NCI-H460 (cell line): ENCODE measurements at places on chromosomes 1 and 21. TPM values are rescaled to one million over a fixed set of nuclear protein-coding genes. Genes with fewer than 3 reads are reported as not detected.

The LAMB3 gene
- total RNA-seq = 19.1 and 19.7 TPM in 2 replicates

The CTNNBIP1 gene
- 5.4 and 8.0 TPM in 2 replicates for total RNA-seq

The GPR153 gene
- total RNA-seq = 0.62 and 1.2 TPM in 2 replicates

- no peak for DNase-seq
Observed at GRCh38 chr1:58802640-58803399, 19.0 kb upstream of the JUN start.

DNA sequence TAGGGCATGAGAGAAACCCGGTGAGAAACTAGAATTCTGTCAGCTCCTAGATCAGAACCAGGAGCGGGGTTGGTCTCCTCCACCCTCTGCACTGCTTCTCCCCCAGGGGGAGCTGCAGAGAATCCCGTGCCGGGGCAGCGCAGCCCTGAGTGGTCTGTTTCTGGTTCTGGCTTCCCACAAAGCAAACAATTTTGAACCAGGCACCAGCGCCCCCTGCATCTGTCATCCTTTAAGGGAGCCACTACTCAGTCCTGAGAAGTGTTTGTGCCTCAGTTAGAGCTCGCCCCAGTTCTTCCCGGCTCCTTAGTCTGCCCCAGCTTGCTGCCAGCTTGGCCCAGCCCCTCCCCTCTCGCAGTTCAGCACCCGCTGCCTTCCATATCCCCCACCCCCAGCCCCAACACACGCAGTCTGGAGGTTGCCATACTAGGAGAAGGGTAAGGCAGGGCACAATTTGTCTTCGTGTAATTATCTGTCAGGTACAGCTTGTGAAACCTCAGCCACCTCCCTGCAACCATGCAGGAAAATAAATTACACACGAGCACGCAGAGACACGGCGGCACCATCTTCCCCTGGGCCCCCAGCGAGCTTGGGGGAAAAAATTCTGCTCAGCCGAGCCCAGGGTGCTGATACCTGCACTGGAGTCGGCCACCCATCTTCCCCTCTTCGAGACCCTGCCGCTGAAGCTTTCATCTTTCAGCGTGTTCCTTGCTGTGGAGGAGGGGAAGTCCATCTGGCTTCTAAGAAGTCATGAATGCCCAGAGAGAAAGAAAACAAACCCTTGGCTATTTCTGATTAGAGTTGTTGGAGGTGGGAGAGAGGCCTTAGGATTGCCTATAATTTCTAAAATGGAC is 62.6 kb upstream of the CD1D start:
- peak; percentile 46 for DNase-seq

The SYF2 gene
- 60.7 and 61.9 TPM in 2 replicates for total RNA-seq

The CELA2B gene
- total RNA-seq = not detected in 2 replicates

The TMEM200B gene
- 0.12 and 0.17 TPM in 2 replicates for total RNA-seq

DNA sequence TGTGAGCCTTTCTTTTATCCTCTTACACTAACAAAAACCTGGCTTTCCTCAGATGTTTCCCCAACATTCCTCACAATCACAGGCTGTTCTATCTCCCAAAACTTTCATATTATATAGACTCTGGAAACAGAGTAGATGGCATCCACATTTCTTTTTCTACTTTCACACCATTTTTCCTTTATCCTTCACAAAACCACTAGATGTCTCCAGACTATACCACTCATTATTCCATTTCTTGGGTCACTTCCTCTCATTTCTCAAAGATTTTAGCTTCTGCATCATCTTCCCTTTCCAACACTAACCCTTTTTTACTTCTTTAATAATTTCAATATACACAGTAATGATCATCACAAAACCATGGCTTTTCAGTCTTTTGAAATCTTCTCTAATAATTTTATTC is 286.0 kb upstream of the DEPDC1 start:
- DNase-seq = no peak

The COG2 gene
- total RNA-seq = 49.8 and 52.6 TPM in 2 replicates

GRCh38 chr1:219581766-219582165 is 31.1 kb downstream of the ZC3H11B start:
- no peak for DNase-seq

The METTL13 gene
- total RNA-seq = 33.3 and 41.5 TPM in 2 replicates

DNA sequence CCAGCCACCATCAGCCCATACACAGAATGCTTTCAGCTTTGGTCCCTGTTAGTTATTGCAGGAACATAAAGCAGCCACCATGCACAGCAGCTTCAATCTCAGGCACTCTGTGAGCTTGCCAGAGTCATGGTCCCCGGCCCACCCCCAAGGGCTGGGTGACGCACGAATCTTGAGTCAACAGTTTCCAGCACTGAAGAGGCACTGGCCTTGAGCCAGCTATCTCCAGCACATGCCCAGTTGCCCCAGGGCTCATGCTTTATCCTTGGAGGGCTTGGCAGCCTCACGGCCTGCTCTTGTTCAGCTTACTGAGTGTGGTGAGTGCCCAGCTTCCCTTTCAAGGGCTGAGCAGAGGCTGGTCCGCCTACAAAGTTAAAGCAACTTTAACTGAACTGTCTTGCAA is 200.7 kb upstream of the RAB4A start:
- DNase-seq = peak; percentile 75

The XCL2 gene
- total RNA-seq = not detected in 2 replicates

GRCh38 chr1:58931024-58931423 is 147.2 kb upstream of the JUN start:
- no peak for DNase-seq

- no peak for DNase-seq
Observed at GRCh38 chr1:212760126-212760823, 31.3 kb downstream of the NSL1 start.

The RSPO1 gene
- not detected in 2 replicates for total RNA-seq

- DNase-seq = no peak
Observed at GRCh38 chr1:236465959-236466303, 57.9 kb upstream of the LGALS8 start.

- no peak for DNase-seq
Observed at GRCh38 chr1:246394121-246394520, 113.0 kb downstream of the SMYD3 start.

DNA sequence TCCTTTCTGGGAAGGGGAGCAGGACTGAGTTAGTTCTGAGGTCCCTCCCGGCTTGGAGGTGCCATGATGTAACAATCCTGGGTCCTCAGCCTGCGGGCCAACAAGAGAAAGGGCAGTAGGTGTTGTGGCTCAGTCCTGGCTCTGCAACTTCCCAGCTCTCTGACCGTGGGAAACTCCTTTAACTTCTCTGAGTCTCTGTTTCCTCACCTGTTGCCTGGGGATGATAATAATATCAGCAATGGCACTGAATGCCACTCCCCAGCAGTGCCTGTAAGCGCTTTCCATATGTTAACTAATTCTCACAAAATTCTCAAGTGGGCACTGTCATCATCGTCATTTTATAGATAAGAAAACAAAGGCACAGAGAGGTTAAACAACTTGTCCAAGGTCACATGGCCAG is 2.3 kb downstream of the PADI3 start:
- no peak for DNase-seq

DNA sequence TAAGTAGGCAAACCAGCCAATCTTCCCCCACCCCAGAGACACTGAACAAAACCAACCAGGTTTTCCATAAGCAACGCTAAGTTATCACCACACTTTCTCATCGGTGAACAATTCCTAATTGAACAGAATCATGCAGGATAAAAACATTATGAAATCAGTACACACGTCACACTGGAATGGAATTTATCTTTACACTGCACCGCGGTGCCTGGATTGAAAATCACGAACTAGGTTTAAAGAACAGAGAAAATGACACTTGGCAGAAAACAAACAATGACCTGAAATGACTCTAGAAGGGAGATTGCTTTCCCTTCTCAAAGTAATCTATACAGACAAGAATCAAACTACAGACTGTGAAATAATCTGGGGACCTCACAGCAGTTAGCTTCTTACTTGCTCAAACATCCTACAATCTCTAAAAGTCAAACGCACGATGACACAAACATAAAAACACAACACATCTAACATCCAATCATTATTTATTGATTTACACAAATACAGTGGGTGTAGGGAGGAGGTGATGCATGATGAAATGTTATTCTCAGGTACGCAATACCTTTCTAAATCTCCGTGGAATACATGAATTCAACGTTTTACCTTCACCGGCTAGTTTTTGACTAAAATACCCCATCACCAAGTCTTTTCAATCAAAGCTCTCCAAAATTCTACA is 1.9 kb downstream of the EIF4G3 start:
- no peak for DNase-seq

GRCh38 chr1:179143322-179143721 is 61.5 kb downstream of the TOR3A start:
- peak; percentile 85 for DNase-seq

The UQCRHL gene
- 7.5 and 7.9 TPM in 2 replicates for total RNA-seq

The FCGR3A gene
- not detected in 2 replicates for total RNA-seq

- peak; percentile 59 for DNase-seq
Observed at GRCh38 chr1:163174524-163175437, 27.9 kb downstream of the RGS5 start.

The USH2A gene
- total RNA-seq = 0.02 TPM in 1 of 2 replicates, not detected in the other

GRCh38 chr1:117735045-117735992 is 129.5 kb downstream of the TENT5C start:
- DNase-seq = no peak

DNA sequence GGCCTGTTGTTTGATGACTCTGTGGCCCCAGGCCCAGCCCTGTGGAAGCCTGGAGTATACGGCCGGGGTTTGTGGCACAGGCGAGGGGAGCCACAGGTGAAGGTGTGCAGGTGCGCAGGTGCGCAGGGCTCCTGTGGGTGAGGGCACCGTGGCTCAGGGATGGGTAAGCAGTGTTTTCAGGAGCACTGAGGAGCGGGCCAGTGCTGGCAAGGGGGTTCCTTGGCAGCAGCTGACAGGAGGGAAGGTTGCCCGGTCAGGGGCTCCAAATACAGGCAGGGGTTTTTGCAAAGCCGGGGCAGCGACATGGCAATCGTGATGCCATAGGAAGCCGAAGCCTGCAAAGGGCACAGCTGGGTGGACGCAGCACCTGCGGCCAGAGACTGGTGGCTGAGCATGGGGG is 20.7 kb downstream of the AGPAT3 start:
- no peak for DNase-seq

DNA sequence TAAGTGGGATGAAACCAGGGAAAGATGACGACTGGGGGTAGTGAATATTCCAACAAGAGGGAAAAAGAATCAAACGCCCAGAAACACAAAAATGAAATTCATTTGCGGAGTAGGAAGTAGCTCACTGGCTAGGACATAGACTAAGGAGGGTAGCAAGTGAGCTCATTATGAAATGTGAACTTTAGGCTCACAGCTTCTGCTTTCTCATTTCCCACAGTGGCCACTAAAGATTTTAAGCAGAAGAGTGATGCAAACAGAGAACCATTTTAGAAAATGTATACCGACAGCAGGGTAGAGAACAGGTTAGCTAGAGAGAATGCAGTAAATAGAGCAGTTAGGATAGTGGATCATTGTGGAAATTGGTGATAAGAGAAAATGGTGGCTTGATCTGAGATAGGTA is 3.5 kb downstream of the CD48 start:
- no peak for DNase-seq

The CACHD1 gene
- total RNA-seq = 3.2 and 3.5 TPM in 2 replicates

DNA sequence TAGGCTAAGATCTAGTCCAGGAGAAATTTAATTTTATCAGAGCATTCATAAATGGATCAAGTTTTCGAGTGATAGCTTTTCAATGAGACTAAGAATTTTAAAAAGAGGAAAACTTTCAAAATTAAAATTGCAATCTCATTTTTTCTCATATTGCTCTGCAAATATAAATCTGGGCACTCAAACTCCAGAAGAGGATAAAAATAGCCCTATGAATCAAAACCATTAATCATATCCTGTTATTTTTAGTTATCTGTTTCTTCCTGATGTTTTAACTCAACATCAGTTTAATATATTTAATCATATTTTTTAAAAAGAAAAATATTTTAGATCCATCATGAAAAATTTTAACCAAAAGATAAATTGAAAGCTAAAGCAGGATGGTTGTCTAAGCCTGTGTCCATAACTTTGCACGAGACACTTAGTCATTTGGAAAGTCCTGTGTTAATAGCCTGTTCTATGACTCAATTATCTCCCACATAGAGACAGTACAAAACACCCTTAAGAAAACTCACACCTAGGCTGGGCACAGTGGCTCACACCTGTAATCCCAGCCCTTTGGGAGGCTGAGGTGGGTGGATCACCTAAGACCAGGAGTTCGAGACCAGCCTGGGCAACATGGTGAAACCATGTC is 17.1 kb upstream of the PRRC2C start:
- DNase-seq = no peak

- DNase-seq = no peak
Observed at GRCh38 chr1:13948888-13949391, 249.0 kb downstream of the PRDM2 start.

DNA sequence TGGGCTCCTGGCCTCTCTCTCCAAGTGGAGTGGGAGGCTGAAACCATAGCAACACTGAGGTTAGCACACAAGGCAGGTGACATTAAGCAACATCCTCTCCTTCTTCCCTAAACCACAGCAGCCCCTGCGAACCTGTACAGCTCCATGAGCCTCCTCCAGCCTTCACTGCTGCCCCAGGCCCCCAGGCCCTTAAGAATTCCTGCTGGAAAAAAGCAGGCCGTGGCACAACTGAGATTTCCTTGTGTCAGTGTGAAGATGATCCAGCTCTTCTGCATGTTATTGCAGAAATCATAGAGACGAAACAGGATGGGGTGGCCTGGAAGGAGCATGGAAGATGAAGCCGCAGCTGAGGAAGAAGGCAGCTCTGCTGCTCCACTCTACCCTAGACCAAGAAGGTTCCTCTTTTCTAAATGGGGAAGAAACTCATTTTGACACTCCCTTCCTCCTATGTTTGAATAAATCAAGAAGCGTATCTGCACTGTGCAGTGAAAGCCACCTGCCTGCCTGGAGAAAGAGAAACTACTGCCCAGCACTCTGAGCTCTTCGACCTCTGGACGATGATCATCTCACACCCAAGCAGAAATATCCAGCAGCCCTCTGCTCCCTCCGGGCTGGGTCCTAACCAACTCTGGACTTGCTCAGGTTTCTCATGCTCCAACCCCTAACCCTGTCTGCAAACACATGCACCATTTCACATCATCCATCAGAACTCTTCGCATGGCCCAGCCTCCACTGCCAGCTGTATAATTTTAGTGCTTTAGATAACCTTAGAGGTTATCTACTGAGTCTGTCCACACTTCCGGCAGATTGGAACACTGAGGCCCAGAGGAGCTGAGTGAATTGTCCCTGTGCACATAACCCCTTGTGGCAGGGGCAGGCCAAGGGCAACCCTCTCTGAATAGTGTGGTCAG is 20.7 kb downstream of the SH3BP5L start:
- no peak for DNase-seq

The CLDN19 gene
- total RNA-seq = not detected in 2 replicates

GRCh38 chr1:245046315-245046714 is 108.5 kb upstream of the KIF26B start:
- no peak for DNase-seq

The OR2L3 gene
- total RNA-seq = not detected in 2 replicates

GRCh38 chr1:58432851-58433668 is 113.5 kb downstream of the OMA1 start:
- peak; percentile 9 for DNase-seq

DNA sequence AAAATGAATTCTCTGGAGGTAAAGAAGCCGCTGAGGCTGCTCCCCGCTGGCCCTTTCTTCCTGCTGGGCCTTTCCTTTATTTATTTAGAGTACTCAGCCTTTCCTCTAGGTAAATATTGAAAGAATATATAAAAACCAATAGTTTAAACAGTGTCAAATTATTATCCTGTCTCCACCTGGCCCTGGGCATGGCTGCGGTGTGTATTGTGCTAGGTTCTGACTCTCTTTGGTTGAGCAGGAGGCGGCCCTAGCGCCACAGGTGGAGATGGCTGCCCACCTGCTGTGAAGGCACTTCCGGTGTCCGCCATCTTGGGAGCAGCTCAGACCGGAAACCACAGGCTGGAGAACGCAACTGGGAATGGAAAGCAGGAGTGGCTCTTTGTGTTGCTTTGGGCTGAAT is 29.0 kb upstream of the CLDN14 start:
- DNase-seq = no peak
